ENCODE measurements at places on chromosomes 4 and X. TPM values are rescaled to one million over a fixed set of nuclear protein-coding genes. Genes with fewer than 3 reads are reported as not detected.

The MAGEA11 gene
- total RNA-seq, result not detected

The RBMXL3 gene
- total RNA-seq, result not detected

The MAGEB10 gene
- total RNA-seq, result not detected

The CSN1S1 gene
- total RNA-seq, result not detected

The PFKFB1 gene
- total RNA-seq, result 0.42 TPM

The PAGE2 gene
- not detected for total RNA-seq

The KCND1 gene
- 16.8 TPM for total RNA-seq

The RBM46 gene
- total RNA-seq, result not detected

The XG gene
- not detected for total RNA-seq

The EPGN gene
- not detected for total RNA-seq

DNA sequence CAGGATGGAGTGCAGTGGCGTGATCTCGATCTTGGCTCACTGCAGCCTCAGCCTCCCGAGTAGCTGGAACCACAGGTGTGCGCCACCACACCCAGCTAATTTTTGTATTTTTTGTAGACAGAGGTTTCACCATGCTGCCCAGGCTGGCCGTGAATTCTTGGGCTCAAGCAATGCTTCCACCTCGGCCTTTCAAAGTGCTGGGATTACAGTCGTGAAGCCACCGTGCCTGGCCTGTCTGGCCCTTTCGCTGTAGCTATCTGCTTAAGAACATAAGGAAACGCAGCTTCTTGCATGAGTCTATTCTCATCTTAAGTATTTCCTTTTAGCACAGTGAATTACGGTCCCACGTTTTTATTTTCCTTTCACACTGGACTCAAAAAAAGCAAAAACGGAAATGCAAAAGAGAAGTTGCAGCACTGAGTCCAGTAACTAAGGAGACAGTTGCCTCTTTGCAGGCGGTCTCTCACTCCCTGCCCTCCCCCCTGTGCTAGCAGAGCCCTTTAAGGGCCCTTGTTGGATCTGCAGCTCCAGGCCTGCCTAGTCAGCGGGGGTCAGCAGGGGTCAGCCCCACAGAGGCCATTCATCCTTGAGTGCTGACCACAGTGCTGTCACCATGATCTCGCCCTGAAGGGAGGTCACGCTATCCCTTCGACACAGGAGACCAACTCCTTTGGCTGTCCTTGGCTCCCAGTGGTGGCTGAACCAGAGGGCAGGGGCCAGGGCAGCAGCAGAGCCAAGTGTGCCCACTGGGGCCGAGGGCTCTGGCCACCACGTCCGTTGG lies 21.8 kb upstream of the TBC1D14 start:
- ATAC-seq, result no peak

DNA sequence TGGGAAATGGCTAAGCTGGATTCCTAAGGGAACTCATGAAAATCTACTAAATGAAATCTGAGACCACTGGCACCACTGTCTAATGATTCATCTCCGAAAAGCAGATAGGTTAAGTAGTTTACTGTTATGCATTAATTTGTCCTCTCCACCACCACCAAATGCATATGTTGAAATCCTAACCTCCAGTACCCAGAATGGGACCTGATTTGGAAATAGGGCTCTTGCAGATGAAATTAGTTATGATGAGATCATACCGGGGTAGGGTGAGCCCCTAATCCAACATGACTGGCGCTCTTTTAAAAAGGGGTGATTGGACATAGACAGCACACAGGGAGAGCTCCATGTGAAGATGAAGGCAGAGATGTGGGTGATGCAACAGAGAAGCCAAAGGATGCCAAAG lies 124.9 kb upstream of the GUCY1A1 start:
- no peak for ATAC-seq

- peak; percentile 47 for ATAC-seq
Observed at GRCh38 chr4:189659287-189659686, 281.4 kb upstream of the FRG1 start.

DNA sequence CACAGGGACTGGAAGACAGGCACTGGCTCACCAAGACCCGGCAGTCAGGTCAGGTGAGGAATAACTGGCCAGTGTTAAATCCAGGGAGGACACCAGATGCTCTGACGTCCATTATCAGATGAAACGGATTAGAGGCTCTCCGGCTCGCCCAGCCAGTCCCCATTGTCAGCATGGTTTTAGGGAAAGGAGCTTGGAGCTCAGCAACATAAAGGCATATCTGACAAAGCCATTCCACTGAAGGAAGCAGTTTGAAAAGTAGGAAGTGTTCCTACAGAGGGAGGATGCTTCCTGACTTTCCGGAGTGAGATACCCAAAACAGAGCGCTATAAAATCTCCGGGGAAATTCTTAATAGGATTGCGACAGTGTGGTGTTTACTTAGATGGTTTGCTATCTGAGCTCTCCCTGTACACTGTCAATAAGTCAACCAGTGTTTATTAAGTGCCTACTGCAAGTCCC lies 14.8 kb downstream of the NDNF start:
- no peak for ATAC-seq

DNA sequence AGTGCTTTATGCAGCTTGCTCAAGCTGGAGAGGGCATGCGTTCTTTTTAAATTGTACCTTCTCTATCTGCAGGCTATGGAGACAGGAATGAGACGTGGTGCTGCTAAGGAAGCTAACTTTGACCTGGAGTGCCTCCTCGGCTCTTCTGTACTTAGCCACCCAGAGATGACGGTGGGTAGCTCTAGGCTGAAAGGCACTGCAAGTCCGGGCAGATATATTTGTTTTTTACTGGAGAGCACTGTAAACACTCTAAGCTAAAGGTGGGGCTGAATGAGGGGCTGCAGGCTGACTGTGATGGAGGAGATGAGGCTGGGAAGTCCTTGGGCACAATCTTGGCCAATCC lies 12.1 kb downstream of the ELF4 start:
- ATAC-seq, result no peak

GRCh38 chr4:7009564-7009963 lies 33.6 kb upstream of the TADA2B start:
- ATAC-seq, result no peak

DNA sequence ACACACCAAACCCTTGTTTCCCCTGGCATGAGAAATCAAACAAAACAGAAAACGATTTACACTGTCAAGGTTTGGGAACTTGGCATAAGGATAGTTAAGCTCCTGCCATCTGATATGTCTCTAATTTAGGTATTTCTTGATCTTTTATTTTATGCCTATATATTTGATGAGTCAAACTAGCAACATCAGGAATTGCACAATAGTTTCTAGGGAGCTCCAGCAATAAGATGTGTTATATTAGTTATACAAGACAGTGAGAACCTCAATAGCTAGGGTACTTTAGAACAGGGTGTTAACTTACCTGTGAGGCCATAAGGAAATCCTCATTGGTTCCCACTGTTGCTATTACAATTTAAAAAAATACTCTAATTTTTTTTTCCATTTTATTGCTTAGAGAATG lies 474.2 kb downstream of the GBA3 start:
- no peak for ATAC-seq

- ATAC-seq, result no peak
Observed at GRCh38 chr4:95528388-95528948, 20.3 kb downstream of the UNC5C start.

DNA sequence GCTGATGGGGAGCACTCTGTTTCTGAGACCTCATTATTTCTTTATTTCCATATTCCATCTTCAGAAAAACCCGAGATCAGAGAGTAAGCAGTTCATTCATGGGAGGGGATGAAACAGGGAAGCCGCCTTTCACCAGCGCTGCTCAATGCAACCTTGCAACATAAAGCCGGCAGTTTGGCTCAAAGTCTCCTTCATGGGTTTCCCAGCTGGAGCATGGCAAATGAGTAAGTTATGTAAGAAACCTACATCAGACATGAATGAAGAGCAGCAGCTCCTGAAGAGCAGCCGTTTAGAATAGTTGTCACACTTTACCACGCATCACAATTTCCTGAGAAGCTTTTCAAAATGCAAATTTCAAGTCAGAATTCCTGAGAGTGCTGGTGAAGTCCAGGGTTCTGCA lies 578.8 kb downstream of the FSTL5 start:
- ATAC-seq, result no peak

DNA sequence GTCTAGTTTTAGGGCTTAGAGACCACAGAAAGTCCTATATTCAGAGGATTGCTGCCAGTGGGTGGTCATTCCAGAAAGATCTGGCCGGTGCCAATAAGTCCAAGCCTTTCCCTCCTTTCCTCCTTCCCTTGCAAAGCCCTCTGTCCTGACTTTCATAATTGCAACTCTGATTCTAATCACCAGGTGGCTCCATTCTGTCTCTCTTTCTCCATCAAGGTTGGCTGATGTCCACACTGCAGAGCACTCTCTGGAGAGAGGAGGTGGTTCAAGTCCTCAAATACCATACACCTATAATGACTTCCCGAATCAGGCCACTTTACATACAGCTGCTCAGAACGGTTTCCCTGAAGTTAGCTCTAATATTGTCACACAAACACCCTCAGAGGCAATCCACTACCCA lies 22.4 kb upstream of the ARMCX4 start:
- no peak for ATAC-seq

GRCh38 chr4:4614925-4615678 lies 73.3 kb upstream of the STX18 start:
- ATAC-seq, result no peak

- no peak for ATAC-seq
Observed at GRCh38 chrX:78384486-78384885, 57.1 kb upstream of the CYSLTR1 start.

- ATAC-seq, result no peak
Observed at GRCh38 chr4:123133397-123134050, 211.1 kb upstream of the NUDT6 start.

DNA sequence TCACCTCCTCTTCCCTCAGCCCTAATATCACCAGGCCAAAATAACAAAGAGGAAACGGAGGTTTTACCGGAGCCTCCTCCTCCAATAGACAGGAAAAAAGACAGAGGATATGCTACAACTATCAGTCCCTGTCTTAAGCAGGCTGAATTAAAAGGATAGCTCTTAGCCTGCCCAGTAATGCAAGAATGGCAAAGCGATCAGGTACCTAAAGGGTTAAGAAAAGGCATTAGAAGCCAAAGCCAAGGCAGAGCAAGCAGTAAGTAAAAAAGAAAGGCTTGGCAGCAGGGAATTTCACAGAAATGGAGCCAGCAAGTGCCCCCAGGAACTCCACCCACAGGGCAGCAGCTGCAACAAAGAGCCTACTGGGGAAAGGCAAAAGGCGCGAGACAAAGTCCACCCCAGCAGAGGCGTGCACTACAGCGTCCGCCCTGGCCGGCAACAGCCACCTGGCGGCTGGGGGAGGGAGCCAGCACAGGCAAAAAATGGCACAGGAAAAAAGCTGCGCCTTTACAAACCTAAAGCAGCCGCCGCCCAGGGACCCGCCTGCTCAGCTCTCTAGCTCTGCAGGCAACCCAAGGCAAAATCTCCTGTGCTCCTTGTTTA lies 220.6 kb upstream of the ZC4H2 start:
- no peak for ATAC-seq

DNA sequence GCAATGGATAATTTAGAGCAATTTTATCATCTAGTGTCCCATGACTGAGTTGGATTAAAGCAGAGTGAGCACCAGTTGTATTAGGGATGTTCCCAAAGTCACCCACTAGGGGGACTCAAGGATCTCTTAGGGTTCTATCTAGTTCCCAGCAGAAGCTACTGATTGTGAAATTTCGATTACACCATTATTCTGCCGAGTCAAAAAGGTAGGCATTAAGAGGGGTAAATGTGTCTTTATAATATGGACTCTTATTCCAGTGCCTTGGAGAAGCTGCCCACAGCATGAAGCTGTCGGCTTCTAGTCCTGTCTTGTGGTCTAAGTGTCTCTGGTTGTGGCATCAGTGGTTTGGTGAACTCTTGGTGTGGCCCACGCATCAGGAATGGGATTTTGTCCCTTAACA lies 53.3 kb downstream of the RGS12 start:
- peak; percentile 83 for ATAC-seq

Measured in activated T-helper 17 cell treated with anti-CD3 and anti-CD28 coated beads, Interleukin-2, amount 50 U/mL, for 72 hours (primary cell).